ENCODE measurements at places on chromosomes 16 and 17.

GRCh38 chr16:55656691-55657092, 904 bp downstream of the SLC6A2 start:
- DNase-seq, result no peak

GRCh38 chr16:4900036-4900435, 36.9 kb downstream of the PPL start:
- no peak for DNase-seq

- DNase-seq, result no peak
Observed at GRCh38 chr17:74288785-74289184, 14.8 kb downstream of the DNAI2 start.

DNA sequence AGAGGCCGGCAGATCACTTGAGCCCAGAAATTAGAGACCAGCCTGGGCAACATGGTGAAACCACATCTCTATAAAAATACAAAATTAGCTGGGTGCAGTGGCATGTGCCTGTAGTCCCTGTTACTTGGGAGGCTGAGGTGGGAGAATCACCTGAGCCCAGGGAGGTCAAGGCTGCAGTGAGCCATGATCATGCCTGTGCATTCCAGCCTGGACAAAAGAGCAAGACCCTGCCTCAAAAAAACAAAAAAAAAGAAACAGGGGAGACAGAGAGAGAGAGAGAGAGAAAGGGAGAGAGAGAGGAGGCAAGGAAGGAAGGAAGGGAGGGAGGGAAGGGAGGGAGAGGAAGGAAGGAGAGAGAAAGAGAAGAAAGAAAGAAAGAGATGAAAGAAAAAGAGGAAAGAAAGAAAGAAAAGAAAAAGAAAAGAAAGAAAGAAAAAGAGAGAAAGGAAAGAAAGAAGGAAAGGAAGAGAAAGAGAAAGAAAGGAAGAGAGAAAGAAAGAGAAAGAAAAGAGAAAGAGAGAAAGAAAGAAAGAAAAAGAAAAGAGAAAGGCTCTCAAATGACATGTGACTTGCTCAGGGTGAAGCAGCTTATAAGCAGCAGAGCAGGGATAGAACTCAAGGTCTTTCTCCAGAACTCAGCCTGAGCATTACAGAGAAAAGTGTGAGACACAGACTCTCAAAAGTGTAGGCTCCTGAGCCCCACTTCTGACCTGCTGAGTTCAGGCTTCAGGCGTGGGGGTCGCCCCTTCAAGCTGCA, 15.5 kb downstream of the CX3CL1 start:
- DNase-seq, result no peak

GRCh38 chr17:28201315-28201714, 117.7 kb upstream of the TMEM97 start:
- DNase-seq, result no peak

DNA sequence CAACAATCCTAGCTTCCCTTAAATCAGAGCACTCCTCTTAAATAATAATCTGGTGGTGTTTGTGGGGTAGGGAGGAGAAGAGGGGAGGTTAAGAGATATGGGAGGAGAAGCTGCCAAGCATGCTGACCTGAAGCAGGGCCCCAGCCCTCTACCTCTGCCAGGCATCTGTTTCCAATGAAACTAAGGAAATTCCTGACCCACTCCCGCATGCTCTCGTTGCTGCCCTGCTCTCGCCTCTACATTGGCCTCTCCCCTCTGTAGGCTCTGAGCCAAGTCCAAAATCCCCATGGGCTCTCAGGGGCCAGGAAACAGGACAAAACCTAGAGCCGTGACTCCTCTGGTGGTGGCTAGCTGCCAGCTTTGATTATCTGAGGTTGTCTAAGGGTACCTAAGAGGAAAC, 559.5 kb upstream of the CDH11 start:
- no peak for DNase-seq

- DNase-seq, result no peak
Observed at GRCh38 chr16:72999541-73000019, 48.3 kb downstream of the ZFHX3 start.

GRCh38 chr16:787978-788398, at the start of gene RPUSD1:
RPUSD1 (minus strand) TSS chr16:788381; CDS start chr16:787737, 644 bp downstream.
- DNase-seq, result peak; percentile 44

- DNase-seq, result no peak
Observed at GRCh38 chr16:79810449-79811189, 210.1 kb upstream of the MAF start.

DNA sequence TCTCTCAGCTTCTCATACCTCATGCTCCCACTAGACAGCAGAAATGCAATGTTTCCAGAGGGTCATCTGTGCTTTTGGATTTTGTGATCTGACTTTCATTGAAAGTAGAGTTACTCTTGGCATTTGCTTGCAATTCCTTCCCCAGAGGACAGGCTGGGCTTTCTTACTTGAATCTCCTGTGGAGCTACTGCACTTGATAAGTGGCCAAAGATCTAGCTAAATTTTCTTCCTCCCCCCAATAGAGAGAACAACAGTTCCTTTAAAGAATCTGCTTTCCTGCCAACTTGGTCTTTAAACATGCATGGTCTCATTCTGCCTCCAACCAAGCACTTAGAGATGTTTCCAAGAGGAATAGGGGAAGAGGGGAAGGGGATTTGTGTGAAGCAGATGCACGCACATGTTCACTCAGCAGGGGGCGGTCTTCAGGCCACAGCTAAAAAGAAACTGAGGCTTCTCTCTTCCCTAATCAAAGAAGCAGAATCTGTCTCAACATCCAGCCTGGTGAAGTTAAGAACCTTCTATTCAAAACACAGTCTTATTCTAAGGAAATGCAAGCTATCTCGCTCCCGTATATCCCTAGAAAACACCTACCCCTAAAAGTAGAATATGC, 229.6 kb downstream of the ZFHX3 start:
- DNase-seq, result no peak

- DNase-seq, result no peak
Observed at GRCh38 chr17:76805319-76805718, 62.9 kb upstream of the MGAT5B start.

- peak; percentile 82 for DNase-seq
Observed at GRCh38 chr17:76716146-76716838, 5.5 kb upstream of the MXRA7 start.

DNA sequence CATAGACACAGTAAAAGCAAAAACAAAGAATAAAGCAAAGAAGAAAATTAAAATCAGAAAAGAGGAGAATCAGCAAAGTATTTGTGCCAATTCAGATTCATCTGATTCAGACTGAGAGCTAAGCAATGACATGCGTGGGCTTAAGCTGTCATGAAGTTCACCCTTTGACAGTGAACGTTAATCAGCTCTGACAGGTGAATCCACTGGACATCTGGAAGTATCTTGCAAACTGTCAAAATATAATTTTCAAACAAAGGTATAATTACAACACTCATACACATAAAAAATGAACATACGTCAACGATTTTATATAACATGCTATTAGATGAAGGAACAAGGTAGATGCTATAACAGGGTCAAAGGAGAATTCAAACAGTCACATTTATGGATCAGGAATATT, 596.3 kb upstream of the SALL1 start:
- no peak for DNase-seq

GRCh38 chr16:77443357-77444146, 8.7 kb upstream of the ADAMTS18 start:
- DNase-seq, result no peak

GRCh38 chr16:67435758-67436164, 4.8 kb downstream of the HSD11B2 start:
- DNase-seq, result no peak

- DNase-seq, result peak; percentile 33
Observed at GRCh38 chr17:40551879-40552768, 13.1 kb downstream of the CCR7 start.

DNA sequence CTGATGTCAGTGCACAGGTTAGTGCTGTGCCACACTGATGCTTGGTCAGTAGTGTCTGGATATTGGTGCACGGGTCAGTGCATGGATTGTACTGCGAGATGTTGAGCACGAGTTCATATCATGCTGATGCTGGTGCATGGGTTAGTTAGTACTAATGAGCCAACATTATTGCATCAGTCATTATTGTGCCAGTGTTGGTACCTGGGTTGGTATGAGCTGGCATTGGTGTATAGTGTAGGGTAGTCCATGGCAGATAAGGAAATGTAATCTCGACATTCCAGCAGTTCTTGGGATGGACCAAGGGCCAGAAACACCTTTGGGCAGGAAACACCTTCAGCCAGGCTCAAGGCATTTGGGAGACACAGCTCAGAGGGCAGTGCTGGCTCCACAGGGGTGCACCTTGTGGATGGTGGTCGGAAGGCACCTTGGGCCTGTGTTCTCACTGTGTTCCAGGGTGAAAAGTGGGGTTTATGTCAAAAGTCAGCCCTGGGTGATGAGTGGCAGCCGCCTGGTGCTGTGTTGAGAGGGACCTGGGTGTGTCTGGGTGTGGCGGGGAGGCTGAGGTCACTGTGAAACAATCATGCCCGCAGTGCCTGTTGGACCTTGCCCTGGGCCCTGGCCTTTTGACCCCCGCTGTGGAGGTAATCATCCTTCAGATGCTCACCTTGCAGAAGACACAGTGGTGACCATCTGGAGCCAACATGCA, 100.7 kb upstream of the ZNF469 start:
- DNase-seq, result no peak

GRCh38 chr16:85316321-85316919, 204.1 kb upstream of the CIBAR2 start:
- DNase-seq, result peak; percentile 78

DNA sequence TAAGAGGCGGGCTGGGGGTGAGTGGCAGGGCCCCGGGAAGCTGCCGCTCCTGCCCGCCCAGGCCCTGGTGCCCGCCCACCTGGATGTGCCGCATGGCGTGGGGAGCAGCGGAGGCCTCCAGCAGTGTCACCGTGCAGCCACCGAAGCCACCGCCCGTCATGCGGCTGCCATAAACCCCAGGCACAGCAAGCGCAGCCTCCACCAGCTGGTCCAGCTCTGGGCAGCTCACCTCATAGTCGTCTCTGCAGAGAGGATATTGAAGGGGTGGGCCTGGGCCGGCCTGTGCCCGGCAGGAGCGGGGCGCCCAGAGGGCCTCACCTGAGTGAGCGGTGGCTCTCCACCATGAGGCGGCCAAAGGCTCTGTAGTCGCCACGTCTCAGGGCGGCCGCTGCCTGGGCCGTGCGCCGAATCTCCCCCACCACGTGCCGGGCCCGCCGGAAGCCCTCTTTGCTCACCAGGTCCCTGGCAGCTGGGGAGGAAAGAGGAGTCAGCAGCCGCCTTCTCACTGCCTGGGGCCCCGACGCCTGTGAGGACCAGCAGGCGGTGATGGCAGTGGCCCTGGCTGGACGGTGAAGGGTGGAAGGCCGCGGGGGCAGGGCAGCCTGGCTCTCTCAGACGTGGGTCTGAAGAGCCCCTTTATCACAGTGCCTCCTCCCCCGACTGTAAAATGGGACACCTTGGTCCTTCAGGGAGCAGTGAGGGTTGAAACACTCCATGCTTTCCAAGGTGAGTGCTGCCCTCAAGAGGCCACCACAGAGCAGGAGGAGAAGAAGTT, 6.7 kb downstream of the GALK1 start:
- DNase-seq, result no peak

DNA sequence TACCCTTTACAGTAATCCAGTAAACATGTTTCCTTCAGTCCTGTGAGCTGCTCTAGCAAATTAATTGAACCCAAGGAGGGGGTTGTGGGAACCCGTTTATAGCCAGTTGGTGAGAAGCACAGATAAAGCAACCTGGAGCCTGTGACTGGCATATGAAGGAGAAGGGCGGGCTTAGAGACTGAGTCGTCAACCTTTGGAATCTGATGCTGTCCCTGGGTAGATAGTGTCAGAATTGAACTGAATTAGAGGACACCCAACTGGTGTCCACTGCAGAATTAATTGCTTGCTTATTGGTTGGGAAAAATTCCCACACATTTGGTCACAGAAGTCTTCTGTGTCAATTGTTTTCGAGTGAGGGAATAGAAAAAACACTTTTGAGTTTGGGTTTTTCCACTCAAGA, 12.8 kb upstream of the RSKR start:
- DNase-seq, result no peak

DNA sequence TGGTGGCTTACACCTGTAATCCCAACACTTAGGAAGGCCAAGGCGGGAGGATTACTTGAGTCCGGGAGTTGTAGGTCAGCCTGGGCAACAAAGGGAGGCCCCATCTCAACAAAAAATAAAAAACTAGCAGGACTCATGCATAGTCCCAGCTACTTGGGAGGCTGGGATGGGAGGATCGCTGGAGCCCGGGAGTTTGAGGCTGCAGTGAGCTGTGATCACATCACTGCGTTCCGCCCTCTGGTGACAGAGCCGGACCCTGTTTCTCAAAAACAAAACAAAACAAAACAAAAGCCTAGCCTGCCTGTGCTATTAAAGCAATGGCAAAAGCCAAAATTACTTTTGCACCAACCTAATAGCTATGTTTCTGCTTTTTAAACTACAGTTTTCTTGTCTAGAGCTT, 1.5 kb downstream of the FCSK start:
- no peak for DNase-seq

GRCh38 chr16:17211797-17212196, 259.0 kb downstream of the XYLT1 start:
- DNase-seq, result no peak

- DNase-seq, result no peak
Observed at GRCh38 chr17:78458091-78458490, 79.6 kb downstream of the PGS1 start.

- DNase-seq, result no peak
Observed at GRCh38 chr17:27531469-27531961, 75.3 kb downstream of the KSR1 start.

- peak; percentile 56 for DNase-seq
Observed at GRCh38 chr17:73232587-73233373, 28.9 kb downstream of the CPSF4L start.

GRCh38 chr16:10895053-10895946, 18.3 kb downstream of the CIITA start:
- DNase-seq, result peak; percentile 68

- no peak for DNase-seq
Observed at GRCh38 chr16:29014561-29015069, 29.8 kb downstream of the LAT start.

DNA sequence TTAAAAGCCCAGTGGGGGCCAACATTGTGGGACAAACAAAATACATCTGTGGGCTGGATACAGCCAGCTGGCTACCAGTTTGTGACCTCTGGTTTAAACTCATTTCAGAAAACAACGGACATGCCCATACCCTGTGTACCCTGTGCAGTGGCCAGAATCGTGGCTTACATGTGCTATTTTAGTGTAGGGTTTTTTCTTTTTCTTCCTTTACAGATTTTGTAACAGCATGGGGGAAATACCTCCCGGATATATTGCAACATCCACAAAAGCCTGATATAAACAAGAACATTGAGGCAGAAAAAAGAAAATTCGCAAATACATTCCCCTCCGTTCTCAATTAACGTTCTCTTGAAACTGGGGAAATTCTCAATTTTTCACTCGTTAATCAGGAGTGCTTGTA, 7.3 kb downstream of the HS3ST4 start:
- DNase-seq, result no peak

DNA sequence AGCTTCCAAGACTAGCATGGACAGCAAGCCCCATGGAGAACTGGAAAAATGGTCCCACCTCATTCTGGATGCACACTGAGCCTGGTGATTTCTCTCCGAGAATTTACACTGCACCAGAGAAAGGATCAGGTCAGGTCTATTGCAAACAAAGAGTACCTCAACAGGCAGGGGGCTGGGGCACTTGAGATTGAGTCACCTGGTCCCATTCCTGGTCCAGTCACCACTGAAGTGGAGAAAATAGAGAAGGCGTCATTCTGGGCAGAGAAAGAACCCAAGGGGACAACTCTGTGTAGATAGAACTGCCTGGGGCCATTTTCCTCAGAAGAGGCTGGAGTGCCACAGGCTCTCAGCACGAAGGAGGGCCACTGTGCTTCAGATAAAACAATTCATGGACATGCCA, 38.4 kb downstream of the CENPV start:
- DNase-seq, result no peak

Data from liver (tissue), 10 donors.